ENCODE measurements at places on chromosomes 5 and 9.

- DNase-seq: no peak
Measured at GRCh38 chr5:39119404-39120051, 45.3 kb upstream of the RICTOR start.

DNA sequence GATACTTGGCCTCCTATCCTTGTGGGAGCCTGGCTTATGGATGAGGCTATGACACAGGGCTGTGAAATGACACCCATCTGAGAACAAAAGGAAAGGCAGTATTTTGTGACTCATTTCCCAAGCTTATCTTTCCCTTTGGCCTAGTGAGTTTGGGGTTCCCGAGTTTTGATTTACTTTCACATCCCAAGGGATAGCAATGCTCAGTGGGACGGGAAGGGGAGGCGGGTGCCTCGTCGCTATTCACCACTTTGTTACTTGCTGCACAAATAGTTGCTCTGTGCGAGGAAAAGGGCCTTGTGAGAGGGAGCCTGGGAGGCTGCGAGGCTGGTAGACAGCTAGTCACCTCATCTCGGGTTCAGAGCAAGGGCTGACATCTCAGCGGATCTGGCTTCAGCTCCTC, 59.1 kb upstream of the ENTREP1 start:
- no peak for DNase-seq

DNA sequence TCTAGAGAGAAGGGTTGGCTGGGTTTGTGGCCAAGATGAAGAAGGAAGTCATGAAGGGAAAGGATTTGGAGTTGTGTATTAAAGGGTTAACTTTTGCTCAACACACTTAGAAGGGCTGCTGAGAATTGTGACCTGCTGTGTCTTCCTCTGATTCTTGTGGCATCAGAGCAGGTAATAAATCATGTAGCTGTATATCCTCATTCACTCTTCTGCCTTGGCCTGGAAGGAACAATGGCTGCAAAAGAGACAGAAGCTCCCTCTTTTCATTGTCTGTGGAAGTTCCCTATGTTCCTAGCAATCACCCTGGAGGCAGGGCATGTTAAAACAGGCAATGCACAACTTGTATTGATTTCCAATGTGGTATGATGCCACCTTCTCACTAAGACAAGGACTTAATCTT, 159.1 kb downstream of the LRRC70 start:
- no peak for DNase-seq

- DNase-seq: no peak
Measured at GRCh38 chr5:43700601-43701000, 97.6 kb downstream of the NNT start.

GRCh38 chr9:13397220-13397619, 117.7 kb upstream of the MPDZ start:
- no peak for DNase-seq

Data from stimulated activated CD8-positive, alpha-beta memory T cell treated with anti-CD3 and anti-CD28 coated beads, Interleukin-4, amount 100 ng/mL, for 1 hour (primary cell).